ENCODE measurements at places on chromosomes 5 and 9. TPM values are rescaled to one million over a fixed set of nuclear protein-coding genes. Genes with fewer than 3 reads are reported as not detected.

GRCh38 chr5:23740029-23740428 is 232.6 kb downstream of the PRDM9 start:
- no peak for DNase-seq

GRCh38 chr9:129258124-129258822 is 80.2 kb upstream of the IER5L start:
- peak; percentile 67 for DNase-seq

- DNase-seq: no peak
These were observed 74.3 kb upstream of the PTGER4 start for GRCh38 chr5:40605295-40605958.

MYOZ3 gene
- 6.2 TPM for polyA plus RNA-seq

DNA sequence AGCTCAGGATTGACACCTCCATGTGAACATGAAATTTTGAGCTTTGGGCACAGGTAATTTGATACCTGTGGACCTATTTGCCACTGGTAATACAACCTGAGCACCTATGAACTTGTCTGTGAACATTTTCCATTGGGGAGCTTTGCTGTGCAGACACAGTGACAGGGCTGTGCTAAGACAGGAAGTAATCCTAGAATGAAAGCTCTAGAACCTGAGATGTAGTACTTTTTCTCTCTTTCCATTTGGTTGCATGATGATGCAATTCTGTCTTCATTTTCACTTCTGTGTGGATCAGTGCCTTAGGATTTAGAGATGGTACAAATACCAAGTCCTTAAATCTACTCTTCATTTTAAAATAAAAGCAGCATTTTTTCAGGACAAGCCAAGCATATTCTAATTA is 216.9 kb downstream of the NR3C1 start:
- DNase-seq: no peak

GRCh38 chr9:101341958-101342357 is 42.8 kb downstream of the BAAT start:
- DNase-seq: no peak

IRX4 gene
- 0.42 TPM for polyA plus RNA-seq

Data from right renal pelvis (tissue), 4 donors.